ENCODE measurements at places on chromosomes 1 and 21.

DNA sequence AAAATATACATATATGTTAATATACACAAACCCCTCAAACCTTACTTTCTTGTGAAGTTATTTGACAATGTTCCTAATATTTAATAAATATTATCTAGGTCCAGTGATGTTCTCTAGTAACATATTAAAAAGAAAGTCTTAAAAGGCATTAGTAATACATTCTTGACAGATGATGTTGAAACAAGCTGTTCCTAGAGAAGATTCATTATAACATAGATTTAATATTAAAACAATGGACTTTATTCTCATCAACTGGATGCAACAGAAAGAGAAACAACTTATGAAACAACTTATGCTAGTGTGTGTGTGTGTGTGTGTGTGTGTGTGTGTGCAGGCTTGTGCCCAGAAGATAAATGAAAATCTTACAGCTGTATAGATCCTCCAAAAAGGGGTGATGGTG, 68.5 kb upstream of the PLXNA2 start:
- DNase-seq = no peak

- DNase-seq = no peak
Measured at GRCh38 chr1:9603766-9604753, 15.3 kb downstream of the TMEM201 start.

- DNase-seq = no peak
Measured at GRCh38 chr1:94050254-94050653, 70.7 kb downstream of the ABCA4 start.

DNA sequence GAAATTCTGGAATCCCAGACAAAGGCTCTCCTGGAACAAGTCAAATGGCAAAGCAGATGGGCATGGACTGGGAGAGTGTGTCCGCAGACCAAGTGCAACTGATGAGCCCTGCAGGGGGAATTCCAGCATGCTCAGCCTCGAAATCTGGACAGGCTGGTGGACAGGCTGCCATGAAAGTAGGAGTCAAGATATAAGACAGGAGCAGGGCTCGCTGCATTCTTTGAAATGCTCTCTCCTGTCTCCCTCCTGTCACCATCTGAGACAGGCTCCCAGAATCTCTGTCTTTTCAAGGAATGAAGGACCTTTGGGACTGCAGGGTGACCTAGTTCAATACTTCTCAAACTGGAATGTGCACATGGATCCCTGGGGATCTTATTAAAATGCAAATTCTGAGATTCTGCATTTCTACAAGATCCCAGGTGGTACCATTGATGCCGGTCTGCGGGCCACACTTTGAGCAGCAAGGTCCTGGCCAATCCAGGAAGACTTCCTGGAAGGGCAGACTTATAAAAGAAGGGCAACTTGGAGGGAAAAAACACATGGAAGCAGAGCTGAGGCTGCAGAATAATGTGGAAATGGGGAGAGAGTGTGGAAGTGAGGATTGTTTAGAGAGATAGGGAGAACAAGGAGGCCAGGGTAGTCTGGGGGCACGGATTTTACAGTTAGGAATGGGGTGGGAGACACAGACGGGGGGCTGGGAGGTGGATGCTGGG, 29.8 kb downstream of the TNNT2 start:
- no peak for DNase-seq

DNA sequence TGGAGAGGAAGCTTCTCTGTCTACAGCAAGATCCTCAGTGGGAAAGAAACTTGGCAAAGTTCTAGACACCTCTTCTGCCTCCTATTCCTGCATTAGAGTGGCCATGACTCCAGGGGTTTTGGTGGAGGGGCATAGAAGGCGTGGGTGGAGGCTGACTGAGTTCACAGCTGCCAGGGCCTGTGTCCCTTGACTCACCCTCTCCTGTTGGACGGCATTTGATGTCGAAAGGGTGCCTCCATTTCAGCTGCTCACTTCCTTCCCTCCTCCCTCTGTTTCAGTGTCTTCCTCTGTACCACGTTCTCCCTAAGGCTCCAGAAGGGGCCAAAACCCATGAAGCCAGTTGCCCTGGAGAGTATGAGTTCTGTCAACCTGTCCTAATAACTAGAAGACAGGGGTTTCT, 632 bp downstream of the TMEM79 start:
- DNase-seq = no peak

DNA sequence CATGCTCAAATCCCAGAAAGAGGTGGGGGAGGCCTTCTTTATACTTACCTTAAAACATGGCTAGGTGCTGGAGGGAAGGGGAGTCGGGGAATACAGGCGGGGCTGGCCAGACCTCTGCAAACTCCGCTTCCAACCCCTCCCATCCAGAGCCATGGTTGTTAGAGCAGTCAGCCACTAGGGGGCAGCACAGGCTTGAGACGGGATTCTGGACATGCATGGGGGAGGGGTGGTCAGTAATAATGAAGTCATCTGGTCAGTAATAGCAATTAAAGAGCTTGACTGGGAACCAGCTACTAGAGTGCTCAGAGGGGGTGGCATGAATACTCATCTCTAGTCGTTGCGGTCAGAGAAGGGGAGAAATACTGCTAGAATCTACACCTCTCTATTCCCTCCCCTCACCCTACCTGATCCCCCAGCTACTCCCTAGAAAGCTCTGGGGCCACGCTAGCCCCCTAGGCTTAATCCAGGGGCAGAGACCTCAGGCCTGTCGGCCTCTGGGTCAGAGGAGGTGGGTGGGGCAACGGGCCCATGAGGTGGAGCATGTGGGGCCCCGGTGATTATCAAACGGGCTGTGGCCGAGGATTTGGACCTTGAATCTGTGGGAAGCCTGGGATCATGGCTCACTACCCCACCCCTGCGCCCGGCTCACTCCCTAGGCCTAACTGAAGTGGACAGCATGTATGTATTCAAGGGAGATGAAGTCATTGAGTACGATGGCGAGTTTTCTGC, 2.9 kb downstream of the CASQ1 start:
- peak; percentile 62 for DNase-seq

- no peak for DNase-seq
Measured at GRCh38 chr1:43243299-43243698, 26.5 kb upstream of the TMEM125 start.

- DNase-seq = no peak
Measured at GRCh38 chr1:186605762-186606350, 74.4 kb downstream of the PTGS2 start.

DNA sequence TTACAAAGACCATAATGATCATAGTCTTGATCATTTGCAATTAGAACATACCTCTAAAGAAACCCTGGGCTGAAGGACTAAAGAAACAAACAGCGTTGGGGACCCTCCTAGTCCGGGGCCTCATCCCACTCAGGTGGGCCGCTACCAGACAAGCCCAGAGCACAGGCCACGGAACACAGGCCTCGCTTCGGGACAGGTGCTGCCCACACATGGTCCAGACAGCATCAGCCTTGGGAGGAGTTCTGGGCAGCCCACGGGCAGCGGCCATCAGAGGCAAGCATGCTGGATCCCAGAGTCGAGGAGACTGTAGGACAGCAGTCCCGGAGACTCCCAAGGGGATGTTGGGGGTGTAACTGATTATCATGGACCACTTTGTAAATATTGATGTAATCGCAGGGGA, 4.9 kb downstream of the C2CD2 start:
- no peak for DNase-seq

- DNase-seq = no peak
Measured at GRCh38 chr1:33466159-33466558, 6.3 kb upstream of the ZSCAN20 start.

- DNase-seq = no peak
Measured at GRCh38 chr1:119438761-119439160, 23.8 kb downstream of the HSD3B2 start.

GRCh38 chr21:25790878-25791204, 56.1 kb downstream of the GABPA start:
- DNase-seq = no peak

- no peak for DNase-seq
Measured at GRCh38 chr1:44547361-44547760, 126.9 kb downstream of the TMEM53 start.

DNA sequence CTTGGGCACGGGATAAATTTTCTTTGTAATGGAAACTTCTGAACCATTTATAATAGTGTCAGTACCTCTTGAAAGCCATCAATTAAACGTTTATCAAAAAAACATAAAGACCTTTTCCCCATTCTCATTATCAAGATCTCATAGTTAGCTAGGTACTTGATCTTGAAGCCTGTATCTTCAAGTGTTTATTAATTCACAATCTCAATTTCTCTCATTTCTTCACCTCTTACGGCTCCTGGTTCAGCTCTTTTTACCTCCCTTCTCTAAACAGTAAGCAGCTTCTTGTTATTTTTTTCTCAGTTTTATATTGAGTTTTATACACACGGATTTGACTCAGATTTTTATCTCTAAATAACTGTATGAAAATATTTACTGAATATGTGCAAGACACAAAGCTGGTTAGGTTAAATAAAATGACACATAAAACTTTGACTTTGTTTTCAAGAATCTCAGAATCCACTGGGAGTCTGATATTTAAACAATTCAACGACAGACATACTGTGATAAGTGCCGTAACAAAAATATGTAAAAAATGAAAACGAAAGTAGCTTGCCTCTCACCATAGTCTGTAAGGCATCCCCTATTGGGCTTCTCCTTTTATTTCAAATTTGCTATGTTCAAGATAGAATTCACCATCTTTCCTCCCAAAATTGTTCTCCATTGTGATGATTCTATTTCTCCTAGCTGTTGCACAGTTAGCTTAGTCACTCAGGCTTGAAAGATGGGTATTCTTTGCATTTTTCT, 411.6 kb upstream of the ZRANB2 start:
- DNase-seq = no peak

- no peak for DNase-seq
Measured at GRCh38 chr1:201591348-201591747, 52.4 kb downstream of the NAV1 start.

DNA sequence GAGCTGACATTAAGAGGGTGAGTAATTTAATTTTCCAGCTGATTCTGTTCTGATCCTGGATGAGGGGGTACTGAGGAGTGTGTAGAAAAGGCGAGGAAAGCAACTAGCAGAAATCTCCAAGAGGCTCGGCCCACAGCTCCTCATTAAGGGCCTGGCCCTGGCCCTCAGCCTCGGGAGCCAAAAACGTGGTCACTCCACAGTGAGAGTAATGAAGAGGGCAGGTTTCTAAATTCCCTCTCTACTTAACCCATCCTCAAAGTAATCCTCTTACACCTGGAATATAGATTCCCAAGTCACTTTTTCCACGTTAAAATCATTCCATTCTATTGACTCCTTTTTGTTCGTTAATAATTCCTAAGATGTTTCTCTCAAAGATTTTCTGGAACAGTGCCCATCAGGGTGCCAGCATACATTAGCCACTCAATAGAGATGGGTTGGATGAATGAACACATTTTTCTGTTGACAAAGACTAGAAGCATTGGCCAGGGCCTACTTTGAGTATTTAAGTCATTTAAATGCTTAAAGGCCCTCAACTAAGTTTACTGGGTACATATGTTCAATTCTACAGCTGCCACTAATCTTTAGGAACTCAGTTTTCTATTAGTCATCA, 1.1 kb upstream of the COL11A1 start:
- no peak for DNase-seq

DNA sequence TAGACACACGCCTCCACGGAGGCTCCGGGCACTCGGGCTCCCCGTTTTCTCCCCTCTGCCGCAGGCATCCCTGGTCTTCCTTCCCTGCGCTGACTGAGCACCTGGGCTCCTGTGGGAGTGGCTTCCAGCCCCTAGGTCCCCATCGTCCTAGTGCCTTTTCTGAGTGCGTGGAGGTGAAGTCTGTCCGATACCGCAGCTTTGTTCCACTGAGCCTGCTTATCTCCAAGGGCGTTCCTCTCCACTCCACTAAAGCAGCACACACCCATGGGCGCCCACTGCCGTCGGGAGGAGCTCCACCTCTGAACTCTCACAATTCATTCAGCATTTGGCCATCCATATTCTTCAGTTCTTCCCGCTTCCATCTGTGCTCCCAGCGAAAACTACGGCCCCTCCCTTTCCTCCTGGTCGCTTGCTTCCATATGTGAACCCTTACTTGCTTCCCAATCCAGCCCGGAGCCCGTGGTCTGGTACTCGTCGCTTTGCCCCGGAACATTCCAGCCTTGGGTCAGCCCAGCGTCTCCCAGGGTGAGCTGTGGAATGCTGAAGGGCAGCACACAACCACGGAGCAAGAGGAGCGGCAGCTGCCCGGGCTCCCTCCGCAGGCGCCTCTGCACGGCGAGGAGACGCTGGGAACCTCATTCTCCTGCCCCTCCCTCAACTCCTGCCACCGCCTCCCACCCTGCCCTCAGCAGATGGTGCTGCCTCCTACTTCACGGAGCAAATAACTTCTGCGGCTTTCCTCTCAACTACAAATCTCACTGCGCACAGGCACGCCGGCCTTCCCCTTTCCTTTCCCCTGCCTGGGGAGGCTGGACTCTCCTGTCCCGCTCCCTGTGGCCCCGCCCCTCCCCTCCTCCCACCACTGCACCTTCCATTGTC, 27.5 kb downstream of the ATP8B2 start:
- DNase-seq = no peak

- DNase-seq = no peak
Measured at GRCh38 chr1:179017383-179018326, 8.0 kb upstream of the FAM20B start.

DNA sequence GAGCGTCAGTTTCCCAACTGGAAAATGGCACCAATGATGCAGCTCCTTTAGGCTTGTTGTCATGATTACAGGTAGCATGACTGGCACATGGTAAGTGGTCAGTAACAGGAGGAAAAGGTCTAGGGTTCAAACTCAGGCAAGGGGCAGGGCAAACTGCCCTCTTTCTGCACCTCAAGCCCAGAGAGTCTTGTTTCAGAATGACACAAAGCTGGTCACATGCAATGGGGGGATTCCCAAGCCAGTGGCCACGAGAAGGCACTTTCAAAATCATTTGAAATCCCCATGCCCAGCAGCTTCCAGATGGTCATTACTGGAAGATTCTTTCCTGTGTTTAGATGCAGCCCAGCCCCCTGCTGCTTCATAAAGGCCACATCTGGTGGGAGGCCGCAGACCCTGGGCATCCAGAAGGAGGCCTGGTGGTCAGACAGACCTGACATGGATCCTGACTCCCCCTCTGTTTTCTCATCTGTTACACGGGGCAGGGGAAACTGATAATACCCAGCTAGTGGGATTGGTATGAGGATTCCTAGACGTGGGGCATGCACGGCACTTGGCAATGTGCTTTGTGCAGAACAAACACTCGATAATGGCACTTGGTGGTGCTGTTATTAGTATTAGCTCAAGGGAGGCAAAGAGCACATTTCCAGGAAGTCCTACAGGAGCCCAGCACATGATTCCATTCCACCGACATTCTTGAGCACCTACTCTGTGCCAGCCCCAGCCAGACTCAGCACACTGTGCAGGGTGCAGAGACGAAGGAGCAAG, 6.9 kb upstream of the PLA2G2D start:
- no peak for DNase-seq

- no peak for DNase-seq
Measured at GRCh38 chr1:213883618-213884017, 104.2 kb upstream of the PROX1 start.

DNA sequence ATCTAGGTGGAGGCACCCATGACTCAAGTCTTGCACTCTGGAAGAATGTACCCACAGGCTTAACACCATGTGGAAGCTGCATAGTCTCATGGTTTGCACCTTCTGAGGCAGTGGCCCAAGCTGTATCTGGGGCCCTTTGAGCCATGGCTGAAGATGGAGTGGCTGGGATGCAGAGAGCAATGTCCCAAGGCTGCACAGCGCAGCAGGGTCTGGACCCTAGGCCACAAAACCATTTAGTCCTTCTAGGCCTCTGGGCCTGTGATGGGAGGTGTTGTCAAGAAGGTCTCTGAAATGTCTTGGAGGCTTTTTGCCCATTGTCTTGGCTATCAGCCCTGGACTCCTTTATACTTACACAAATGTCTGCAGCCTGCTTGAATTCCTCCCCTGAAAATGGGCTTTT, 21.4 kb upstream of the FCRL3 start:
- no peak for DNase-seq

- DNase-seq = no peak
Measured at GRCh38 chr1:117066367-117066766, 6.2 kb downstream of the TTF2 start.

All from activated T-helper 1 cell treated with Interleukin-2 at 50 U/mL for 16 hours (primary cell).